Astrocyte of the spinal cord (primary cell): ENCODE measurements at places on chromosomes 11 and 22.

GRCh38 chr22:49620003-49620556 lies 207.6 kb downstream of the BRD1 start:
- DNase-seq: no peak

- no peak for DNase-seq
These were observed 10.3 kb downstream of the CHADL start for GRCh38 chr22:41230401-41230785.

DNA sequence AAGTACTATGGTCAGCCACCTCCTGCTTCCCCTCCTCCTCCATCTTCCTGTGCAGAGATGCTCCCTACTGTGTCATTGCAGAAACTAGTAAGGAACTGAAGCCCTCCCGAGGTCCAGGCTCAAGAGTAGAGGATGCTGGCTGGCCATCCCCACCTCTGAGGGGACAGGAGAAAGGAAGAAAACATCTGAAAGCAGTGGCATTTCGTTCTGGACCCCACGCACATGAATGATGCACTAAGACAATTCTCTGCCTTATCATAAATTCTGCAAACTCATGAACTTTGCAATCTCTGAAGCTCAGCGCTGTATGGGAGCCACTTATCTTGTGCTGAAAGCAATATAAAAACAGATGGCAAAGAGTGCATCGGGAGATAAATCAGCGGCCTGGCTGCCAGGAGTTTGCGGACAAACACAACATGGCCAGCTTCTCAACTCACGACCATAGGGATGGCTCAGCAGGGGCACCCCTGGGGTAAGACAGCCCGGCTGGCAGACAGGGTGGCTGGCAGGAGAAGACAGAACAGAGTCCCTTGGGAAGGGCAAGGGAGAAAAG lies 306.4 kb downstream of the NXPE2 start:
- DNase-seq: no peak

- DNase-seq: peak; percentile 90
These were observed 572 bp upstream of the APLP2 start for GRCh38 chr11:130068986-130069658.

GRCh38 chr22:42648368-42649245 lies 585 bp downstream of the CYB5R3 start:
- peak; percentile 37 for DNase-seq

- DNase-seq: peak; percentile 92
These were observed 56.7 kb upstream of the RCN1 start for GRCh38 chr11:32034149-32034548.

DNA sequence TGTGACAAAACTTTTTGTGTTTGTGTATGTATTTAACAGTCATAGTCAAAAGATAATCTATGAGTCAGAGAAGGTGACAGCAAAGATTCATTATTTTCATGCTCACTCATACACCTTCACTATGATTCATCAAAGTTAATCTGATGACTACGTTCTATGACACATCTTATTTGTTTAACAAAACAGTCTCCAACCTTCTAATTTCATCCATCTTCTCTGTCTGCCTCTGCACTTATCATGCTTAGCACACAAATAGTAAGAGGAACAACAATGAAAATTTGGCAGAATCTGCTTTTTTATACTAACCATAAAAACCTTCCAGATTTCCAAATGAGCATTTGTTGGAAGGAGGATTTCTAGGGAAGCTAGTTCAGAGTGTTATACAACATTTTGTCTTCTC lies 568.9 kb downstream of the LUZP2 start:
- peak; percentile 55 for DNase-seq
